ENCODE measurements at places on chromosomes 2 and 18. TPM values are rescaled to one million over a fixed set of nuclear protein-coding genes. Genes with fewer than 3 reads are reported as not detected.

The FHL2 gene
- total RNA-seq = 115 TPM

- DNase-seq = no peak
Observed at GRCh38 chr18:22031611-22032010, 137.8 kb upstream of the GATA6 start.

- DNase-seq = no peak
Observed at GRCh38 chr2:237540823-237541222, 25.6 kb upstream of the PRLH start.

GRCh38 chr2:127014630-127015029, 92.3 kb downstream of the BIN1 start:
- peak; percentile 41 for DNase-seq

Data from glomerular endothelial cell (primary cell).